ENCODE measurements at places on chromosomes 4 and X.

- no peak for DNase-seq
Measured at GRCh38 chr4:110475881-110476818, at the start of gene ENPEP. ENPEP (plus strand) TSS chr4:110476155; CDS start chr4:110476415, 260 bp downstream.

- no peak for DNase-seq
Measured at GRCh38 chrX:74506317-74507115, 85.2 kb downstream of the SLC16A2 start.

DNA sequence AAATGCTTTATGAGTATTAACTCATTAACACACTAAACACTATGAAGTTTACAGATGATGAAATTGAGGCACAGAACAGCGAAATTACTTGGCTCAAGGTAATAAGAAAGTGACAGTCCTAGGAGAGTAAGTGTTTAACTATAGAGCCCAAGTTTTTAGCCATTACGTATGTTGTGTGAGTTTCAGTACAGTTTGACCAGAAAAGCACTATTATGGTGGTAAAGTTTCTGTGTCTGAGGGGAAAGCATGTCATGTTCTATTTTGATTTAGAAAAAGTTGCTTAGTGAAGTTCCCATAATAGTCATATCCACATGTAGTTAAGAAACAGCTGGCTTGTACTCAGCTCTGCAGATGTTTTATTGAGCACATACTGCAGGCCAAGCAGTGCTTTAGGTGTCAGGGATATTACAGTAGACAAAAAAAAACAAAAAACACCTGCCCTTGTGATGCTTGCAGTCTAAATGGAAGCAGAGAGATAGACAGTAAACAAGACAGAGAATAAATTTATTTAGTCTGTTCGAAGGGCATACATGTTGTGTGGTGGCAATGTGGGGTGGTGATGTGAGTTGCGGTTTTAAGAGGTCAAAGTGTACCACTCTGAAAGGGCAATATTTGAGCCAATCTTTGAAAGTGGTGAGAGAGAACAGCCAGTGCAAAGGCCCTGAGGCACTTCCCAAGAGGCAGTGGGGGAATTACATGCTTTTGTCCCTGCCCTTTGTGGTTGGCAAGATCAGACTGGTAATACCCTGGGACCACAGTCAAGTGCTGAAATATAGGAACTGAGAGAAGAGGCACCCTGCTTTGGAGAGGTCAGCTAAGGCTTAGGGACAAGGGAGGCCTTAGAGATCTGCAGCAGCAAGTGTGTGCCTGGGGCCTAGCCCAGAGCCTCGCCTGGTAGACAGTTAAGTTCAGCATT lies 6.2 kb downstream of the TMEM131L start:
- no peak for DNase-seq

GRCh38 chr4:859496-859895 lies 33.6 kb upstream of the CPLX1 start:
- no peak for DNase-seq

DNA sequence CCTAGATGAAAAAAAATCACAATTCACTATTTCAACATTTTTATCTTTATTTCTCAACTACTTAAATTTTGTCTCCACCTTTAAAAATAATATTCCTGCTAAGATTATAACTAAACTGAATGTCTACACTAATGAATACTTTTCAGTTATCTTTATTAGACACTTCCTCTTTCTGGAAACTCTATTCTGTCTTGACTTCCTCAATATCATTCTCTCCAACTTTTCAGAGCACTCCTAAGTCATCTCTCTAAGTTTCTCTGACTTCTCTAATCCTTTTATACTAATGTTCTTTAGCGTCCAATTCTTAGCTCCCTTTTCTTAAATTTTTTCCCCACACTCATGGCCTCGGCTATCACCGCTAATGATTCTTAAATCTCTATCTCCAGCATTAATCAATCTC lies 374.2 kb downstream of the FBXO8 start:
- no peak for DNase-seq

All from SW 1271 (cell line).